Liver (tissue), 10 donors: ENCODE measurements at places on chromosomes 2 and 18. TPM values are rescaled to one million over a fixed set of nuclear protein-coding genes. Genes with fewer than 3 reads are reported as not detected.

REG3A gene
- total RNA-seq = not detected

SCG2 gene
- total RNA-seq = not detected

KLF11 gene
- 13.2 TPM for total RNA-seq

PRKAG3 gene
- not detected for total RNA-seq

RIT2 gene
- total RNA-seq = not detected

DNA sequence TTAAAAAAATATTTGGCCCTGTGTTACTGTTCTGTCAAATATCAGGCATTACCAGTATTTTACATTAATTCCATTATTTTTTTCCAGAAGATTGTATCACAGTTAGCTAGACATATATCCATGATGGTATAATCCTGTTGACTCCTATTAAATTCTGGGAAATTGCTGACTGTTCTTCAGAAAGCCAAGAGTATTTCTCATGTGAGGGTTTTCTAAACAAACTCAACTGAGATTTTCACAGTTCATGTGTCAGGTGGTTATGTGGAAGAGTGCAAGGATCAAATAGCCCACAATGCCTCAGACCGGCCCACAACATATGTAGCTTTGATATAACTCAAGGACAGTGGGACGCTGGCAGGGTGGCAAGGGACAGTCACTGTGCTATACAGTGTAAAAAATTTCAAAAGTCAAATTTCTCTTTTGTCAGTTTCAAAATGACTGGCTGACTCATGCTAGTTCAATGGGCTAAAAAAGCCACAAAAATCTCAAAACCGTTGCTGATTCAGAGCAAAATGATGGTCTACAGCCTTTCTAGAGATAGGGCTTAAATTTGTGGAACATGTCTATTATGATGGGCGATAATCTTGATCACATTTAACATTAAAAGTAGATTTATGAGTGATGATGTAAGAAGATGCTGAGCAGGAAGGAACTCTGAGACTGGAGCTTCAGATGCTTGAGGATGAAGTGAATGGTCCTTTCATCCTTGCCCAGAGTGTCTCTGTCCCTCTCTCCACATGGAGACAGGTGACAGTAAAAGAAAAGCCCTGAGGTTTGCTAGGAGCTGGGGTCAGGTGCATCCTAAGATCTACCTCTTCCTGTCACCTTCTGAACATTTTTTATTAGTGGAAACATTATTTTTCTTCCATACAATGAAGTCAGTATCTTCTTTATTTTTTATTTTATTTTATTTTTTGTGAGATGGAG lies 175.8 kb upstream of the PIEZO2 start:
- H3K4me1 ChIP-seq = no peaks in the 10 kb centered on the region
- no peak for DNase-seq
- H3K4me3 ChIP-seq = no peak overlapping the region
- H3K27me3 ChIP-seq = no peaks in the 10 kb centered on the region
- H3K27ac ChIP-seq = no peak overlapping the region
- no peaks in the 10 kb centered on the region for H3K36me3 ChIP-seq

DNA sequence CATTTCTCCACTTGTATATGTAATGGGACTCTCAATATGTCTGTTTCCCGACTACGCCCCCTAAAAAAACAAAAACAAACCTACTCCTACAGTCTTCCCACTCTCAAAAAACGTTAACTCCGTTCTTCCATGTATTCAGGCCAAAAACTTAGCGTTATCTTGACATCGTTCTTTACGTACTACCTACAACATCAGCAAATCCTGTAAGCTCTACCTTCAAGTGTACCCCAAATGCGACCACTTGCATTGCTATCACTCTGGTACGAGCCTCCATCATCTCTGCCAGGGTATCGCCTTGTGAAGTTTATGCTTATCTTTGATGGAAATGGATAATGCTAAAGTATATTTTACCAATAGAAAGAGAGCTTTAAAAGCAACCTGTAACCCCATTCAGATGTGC lies 479 bp downstream of the GPATCH11 start:
- no peak for DNase-seq
- H3K4me3 ChIP-seq = peak overlapping the region; percentile 89
- H3K27me3 ChIP-seq = no peaks in the 10 kb centered on the region
- H3K36me3 ChIP-seq = peaks cover 3% of the 10 kb centered on the region

DNA sequence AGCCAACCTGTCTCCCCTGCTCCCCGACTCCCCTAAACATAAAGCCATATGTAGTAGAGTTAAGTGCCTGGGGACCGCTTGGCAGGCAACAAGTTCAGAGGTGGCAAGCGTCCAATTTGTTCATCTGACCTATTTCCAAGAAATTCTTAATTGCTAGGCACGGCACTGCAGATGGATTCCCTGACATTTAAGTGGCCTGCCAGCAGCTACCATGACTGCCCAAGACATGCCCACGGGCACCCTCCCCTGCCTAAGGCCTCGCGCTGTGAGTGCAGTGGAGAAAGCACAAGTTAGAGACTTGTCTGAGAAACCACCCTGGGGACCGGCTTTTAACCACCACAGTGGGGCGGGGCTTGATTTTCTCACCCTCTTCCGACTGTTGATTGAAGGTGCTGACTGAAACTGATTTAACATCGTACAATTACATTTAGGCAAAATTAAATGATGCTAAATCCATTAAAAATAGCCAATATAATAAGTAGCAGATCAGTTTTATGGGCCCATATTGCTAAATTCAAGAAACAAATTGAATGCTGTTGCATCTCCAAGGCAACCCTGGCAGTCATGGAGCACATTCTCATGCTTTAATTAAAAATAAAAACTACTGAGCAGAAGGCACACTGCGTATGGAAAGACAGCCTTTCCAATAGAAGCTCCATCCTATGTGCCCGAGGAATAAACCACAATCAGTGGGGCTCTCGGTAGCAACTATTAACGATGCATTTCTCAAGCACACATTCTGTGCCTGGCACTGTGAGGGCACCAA lies 163.6 kb upstream of the ACAA2 start:
- H3K27me3 ChIP-seq = no peaks in the 10 kb centered on the region
- H3K36me3 ChIP-seq = peaks cover 2% of the 10 kb centered on the region
- DNase-seq = no peak
- peaks cover 2% of the 10 kb centered on the region for H3K4me1 ChIP-seq

DNA sequence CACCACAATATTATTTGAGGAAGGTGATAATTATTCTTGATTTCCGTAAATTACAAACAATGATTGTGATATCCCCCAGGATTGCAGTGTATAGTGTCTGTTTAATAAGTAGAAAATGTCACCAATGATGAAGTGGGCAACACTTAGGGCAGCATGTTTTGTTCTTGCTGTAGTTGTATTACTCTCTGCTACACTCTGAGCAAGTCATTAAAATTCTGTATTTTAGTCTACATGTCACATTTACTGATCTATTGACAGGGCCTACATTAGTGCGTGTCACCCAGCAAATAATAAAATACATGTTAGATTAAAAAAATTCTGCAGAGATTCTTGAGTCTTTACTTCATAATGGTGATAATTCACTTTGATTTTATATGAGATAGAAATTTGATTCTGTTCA lies 247.6 kb downstream of the TMX3 start:
- H3K36me3 ChIP-seq = no peaks in the 10 kb centered on the region
- no peak for DNase-seq
- no peak overlapping the region for H3K4me3 ChIP-seq
- H3K27me3 ChIP-seq = no peaks in the 10 kb centered on the region
- H3K27ac ChIP-seq = no peak overlapping the region

GRCh38 chr18:78670778-78671391 lies 308.7 kb upstream of the SALL3 start:
- DNase-seq = no peak
- no peaks in the 10 kb centered on the region for H3K4me1 ChIP-seq
- H3K4me3 ChIP-seq = no peak overlapping the region
- no peaks in the 10 kb centered on the region for H3K27me3 ChIP-seq

GRCh38 chr2:221680548-221680947 lies 108.4 kb upstream of the EPHA4 start:
- H3K4me1 ChIP-seq = no peaks in the 10 kb centered on the region
- no peaks in the 10 kb centered on the region for H3K27me3 ChIP-seq
- no peak overlapping the region for H3K27ac ChIP-seq
- H3K4me3 ChIP-seq = no peak overlapping the region
- H3K36me3 ChIP-seq = no peaks in the 10 kb centered on the region

- H3K4me1 ChIP-seq = no peaks in the 10 kb centered on the region
- H3K4me3 ChIP-seq = no peak overlapping the region
- peaks cover 20% of the 10 kb centered on the region for H3K36me3 ChIP-seq
- H3K27me3 ChIP-seq = no peaks in the 10 kb centered on the region
- DNase-seq = no peak
- no peak overlapping the region for H3K27ac ChIP-seq
Observed at GRCh38 chr2:233501198-233502076, 65.1 kb downstream of the USP40 start.

- no peak for DNase-seq
- H3K27ac ChIP-seq = no peak overlapping the region
- no peak overlapping the region for H3K4me3 ChIP-seq
- no peaks in the 10 kb centered on the region for H3K27me3 ChIP-seq
- H3K36me3 ChIP-seq = no peaks in the 10 kb centered on the region
Observed at GRCh38 chr18:46478796-46479195, 178.2 kb downstream of the LOXHD1 start.

DNA sequence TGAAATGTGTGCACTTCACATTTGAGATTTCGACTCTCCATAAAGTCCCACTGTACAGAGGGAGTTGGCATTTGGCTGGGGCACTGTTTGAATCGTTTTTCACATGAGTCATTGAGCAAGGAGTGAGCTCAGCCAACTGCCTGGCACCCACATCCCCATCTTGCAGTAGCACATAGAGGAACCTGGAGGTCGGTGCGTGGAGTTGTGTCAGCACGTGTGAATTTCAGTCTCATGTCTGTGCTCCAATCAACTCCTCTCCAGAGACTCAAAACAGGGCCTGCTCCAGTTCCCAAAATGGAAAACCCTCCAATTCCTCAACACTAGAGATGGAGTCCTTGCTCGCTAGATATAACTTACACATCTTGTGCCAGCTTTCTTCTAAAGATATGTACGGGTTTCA lies 126.8 kb upstream of the CAPN13 start:
- no peak for DNase-seq
- no peaks in the 10 kb centered on the region for H3K36me3 ChIP-seq
- H3K4me1 ChIP-seq = no peaks in the 10 kb centered on the region
- no peak overlapping the region for H3K27ac ChIP-seq
- H3K27me3 ChIP-seq = no peaks in the 10 kb centered on the region
- no peak overlapping the region for H3K4me3 ChIP-seq

DNA sequence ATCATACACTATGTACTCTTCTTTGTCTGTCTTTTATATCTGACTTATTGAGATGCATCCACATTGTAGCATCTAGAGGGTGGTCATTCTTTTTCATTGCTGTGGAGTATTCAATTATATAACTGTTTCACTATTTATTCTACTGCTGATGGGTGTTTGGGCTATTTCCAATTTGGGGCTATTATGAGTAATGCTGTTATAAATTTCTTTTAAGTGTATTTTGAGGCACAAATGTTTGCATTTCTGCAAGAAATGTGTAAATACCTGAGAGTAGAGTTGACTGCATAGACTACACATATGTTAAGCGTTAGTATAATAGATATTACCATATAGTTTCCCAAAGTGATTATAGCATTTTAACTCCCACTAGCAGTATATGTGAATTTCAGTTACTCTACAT lies 26.9 kb upstream of the PPP1R1C start:
- peaks cover 1% of the 10 kb centered on the region for H3K4me1 ChIP-seq
- DNase-seq = no peak
- no peak overlapping the region for H3K27ac ChIP-seq
- H3K27me3 ChIP-seq = no peaks in the 10 kb centered on the region
- no peaks in the 10 kb centered on the region for H3K36me3 ChIP-seq

- no peaks in the 10 kb centered on the region for H3K27me3 ChIP-seq
- no peaks in the 10 kb centered on the region for H3K4me1 ChIP-seq
- DNase-seq = no peak
- H3K36me3 ChIP-seq = no peaks in the 10 kb centered on the region
Observed at GRCh38 chr2:138536302-138536701, 34.7 kb downstream of the SPOPL start.

DNA sequence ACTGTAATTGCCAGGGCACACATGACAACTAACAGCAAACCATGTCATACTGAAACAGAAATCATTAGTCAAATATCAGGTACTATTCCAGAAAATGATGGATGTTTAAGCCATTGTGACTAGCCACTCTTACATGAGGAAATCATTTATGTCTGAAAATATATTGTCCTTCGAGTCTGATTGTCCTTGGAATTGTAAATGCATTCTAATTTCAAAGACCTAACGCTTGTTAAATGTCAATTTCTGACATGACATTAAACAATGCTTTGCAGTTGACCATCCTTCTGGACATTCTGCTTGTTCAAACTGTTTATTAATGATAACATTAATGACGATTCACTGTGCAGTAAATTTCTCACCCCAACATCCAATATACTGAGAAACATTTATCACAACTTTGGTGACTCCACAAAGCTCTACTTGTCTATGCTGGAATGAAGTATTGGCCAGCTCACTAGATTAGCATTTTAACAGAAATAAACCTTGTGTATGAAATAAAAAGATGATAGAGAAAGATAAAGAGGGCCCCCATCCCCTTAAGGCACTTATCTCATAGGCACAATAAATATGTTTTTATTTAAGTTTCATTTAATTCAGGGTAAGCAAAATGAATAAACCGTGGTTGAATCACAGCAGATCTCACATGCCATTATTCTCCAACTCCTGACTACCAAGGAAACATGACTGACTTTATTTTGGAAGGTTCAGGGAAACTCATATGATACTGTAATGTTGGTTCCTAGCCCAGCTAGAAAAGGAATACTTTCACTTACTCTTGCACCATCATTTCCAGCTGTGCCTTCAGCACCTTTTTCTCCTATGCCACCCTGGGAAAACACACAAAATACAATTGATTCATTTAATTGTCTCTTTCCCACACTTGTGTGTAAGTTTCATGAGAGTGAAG lies 82.3 kb downstream of the COL3A1 start:
- no peak for DNase-seq
- H3K4me1 ChIP-seq = no peaks in the 10 kb centered on the region
- no peaks in the 10 kb centered on the region for H3K27me3 ChIP-seq
- no peaks in the 10 kb centered on the region for H3K36me3 ChIP-seq

- no peaks in the 10 kb centered on the region for H3K27me3 ChIP-seq
- H3K36me3 ChIP-seq = no peaks in the 10 kb centered on the region
- peak overlapping the region; percentile 11 for H3K27ac ChIP-seq
- peaks cover 4% of the 10 kb centered on the region for H3K4me1 ChIP-seq
- no peak for DNase-seq
Observed at GRCh38 chr18:12639990-12640880, 17.7 kb downstream of the SPIRE1 start.

DNA sequence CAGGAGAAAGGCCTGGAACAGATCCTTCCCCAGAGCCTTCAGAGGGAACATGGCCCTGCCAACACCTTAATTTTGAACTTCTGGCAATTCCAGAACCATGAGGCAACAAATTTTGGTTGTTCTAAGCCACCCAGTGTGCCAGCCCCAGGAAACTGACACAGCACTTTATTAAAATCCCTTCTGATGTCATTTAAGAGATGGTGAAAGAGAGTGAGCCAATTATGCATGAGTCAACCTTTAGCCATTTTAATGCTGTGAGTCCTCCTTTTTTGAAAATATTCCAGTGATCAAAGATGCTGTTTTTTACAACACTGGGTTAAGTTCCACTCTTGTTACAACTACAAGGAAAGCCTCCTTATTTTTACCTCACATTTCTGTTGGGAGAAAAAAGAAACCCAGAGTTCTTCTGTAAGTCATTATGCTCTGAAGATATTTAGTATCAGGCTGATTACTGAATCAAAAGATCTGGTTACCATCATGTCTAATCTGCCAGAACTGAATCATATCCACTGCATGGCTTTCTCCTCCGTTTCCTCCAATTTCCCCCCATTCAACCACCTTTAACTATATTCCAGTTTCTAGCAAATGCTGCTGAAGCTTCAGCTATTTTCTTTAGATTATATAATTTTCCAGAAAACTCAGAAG lies 235.4 kb downstream of the TXNL1 start:
- no peaks in the 10 kb centered on the region for H3K27me3 ChIP-seq
- no peak for DNase-seq
- H3K27ac ChIP-seq = no peak overlapping the region
- no peak overlapping the region for H3K4me3 ChIP-seq
- H3K36me3 ChIP-seq = no peaks in the 10 kb centered on the region
